ENCODE measurements at places on chromosomes 4 and X. TPM values are rescaled to one million over a fixed set of nuclear protein-coding genes. Genes with fewer than 3 reads are reported as not detected.

The BBS12 gene
- 3.2 TPM for total RNA-seq

The RRH gene
- not detected for total RNA-seq

The ZNF711 gene
- 1.0 TPM for total RNA-seq

- DNase-seq, result no peak
Observed at GRCh38 chr4:25486171-25486570, 109.1 kb downstream of the ANAPC4 start.

The PRAF2 gene
- total RNA-seq, result 13.6 TPM

DNA sequence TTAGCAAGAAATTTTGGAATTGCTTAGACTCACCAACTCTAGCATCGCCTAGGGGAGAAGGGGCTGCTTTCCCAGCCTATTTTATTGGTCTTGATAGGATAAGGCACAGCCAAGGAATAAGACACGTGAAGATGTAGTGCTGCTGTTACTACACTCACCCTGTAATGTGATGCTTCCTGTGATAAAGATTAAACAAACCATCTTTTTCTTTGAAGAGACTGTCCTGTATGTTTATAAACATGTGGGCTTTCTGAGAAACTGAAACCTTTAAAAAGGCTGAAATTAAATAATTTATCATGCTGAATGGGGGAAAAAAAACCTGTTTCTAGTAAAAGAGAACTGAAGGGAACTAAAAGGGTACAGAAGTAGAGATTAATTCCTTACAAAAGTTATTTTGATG lies 13.2 kb downstream of the TAPT1 start:
- no peak for DNase-seq

GRCh38 chrX:73830489-73831414 lies 267.8 kb downstream of the CHIC1 start:
- no peak for DNase-seq
